Large intestine (tissue), 12 donors: ENCODE measurements at places on chromosomes 3 and 15. TPM values are rescaled to one million over a fixed set of nuclear protein-coding genes. Genes with fewer than 3 reads are reported as not detected.

Gene ATP8B4
- 4.4 TPM for polyA plus RNA-seq

Gene MCF2L2
- 2.4 TPM for polyA plus RNA-seq

Gene SI
- polyA plus RNA-seq: 722 TPM

Gene ALDH1L1
- polyA plus RNA-seq: 40.4 TPM

Gene EPHB3
- 9.3 TPM for polyA plus RNA-seq

Gene RTP1
- polyA plus RNA-seq: 0.12 TPM

Gene KCNMB3
- 5.0 TPM for polyA plus RNA-seq

Gene P2RY1
- 10.9 TPM for polyA plus RNA-seq

Gene ITPKA
- polyA plus RNA-seq: 40.7 TPM
